Activated gamma-delta T cell treated with anti-CD3 and anti-CD28 coated beads, Interleukin-2, amount 50 U/mL, for 16 hours (primary cell): ENCODE measurements at places on chromosomes 1 and 21.

DNA sequence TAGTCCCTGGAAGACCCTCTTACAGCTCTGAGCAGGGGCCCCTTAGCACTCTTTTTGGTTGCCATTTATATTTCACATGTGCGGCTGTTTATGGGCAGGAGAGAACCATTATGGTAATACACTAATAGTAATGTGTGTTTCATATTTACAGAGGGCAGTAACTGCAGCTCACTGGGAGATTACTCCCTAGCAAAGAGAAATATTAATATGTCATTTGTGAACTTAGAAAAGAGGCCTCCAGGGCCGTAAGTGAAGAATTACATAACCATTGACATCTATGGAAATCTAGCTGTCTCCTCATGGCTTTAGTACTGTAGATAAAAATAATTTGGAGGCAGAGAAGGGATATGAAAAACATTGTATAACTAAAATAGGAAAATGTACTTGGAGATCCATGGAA, 23.4 kb upstream of the RGS16 start:
- no peak for DNase-seq

GRCh38 chr1:22949822-22950331, 22.8 kb downstream of the LACTBL1 start:
- DNase-seq = no peak

DNA sequence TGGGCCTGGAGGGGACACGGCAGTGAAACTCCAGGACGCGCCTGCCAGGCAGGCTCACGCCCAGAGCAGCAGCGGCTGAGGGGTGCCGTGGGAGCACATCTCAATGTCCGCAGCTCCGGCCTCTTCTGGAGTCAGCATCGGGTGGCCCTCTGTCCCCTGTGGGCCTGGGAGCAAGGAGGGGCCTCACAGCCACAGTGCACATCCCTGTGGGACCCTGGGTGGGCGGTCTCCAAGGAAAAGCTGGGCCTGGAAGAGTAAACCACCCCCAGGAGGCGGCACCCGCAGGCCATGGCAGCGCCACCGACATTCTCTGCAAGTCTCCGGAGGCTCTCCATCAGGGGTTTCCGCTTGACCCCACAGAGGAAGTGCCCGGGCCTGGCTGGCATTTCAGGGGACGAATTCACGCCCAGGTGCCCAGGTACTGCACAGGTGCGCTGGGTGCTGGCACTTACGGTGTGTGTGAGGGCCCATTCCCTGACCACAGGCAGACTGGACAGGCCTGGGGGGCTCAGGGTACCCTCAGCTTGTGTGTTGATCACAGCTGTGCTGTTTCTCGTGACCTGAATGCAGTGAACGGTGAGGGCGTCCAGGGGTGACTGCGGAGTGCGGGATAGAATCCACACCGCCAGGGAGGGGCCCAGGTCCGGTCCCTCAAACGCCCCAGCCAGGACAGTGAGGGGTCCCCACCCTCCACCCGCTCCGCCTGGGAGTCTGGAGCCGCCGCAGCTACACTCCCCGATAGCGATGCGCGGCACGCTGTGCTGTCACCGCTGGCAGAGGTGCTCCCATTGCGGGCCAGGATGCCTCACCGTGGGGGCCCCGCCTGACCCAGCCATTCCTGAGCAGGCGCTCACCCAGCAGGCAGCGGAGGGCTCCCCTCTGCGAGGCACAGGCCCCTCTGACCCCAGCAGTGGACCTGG, 16.6 kb upstream of the RNF223 start:
- no peak for DNase-seq

- no peak for DNase-seq
Measured at GRCh38 chr1:4002061-4002521, 102.0 kb upstream of the C1orf174 start.

- DNase-seq = no peak
Measured at GRCh38 chr1:205663286-205663936, 16.9 kb downstream of the SLC45A3 start.

DNA sequence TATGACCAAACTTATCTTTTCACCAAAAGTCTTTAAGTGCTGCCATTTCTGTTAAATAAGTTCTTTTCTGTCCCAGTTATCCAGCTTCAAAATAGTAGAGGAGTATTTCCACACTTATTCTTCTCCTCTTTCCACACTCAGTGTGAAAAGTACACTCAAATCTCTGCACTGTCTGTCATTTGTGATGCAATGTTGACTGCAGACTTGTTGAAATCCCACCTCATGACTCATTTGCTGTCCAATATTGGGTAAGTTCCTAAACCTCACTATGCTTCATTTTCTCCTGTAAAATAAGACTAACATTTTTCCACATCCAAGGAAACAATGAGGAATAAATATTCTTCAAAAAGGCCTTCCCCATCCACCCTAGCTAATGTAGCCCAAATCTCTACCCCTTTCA, 17.5 kb downstream of the LRRIQ3 start:
- DNase-seq = no peak

GRCh38 chr1:199725002-199725565, 302.4 kb upstream of the NR5A2 start:
- no peak for DNase-seq

GRCh38 chr1:55547405-55547804, 332.2 kb upstream of the USP24 start:
- no peak for DNase-seq

DNA sequence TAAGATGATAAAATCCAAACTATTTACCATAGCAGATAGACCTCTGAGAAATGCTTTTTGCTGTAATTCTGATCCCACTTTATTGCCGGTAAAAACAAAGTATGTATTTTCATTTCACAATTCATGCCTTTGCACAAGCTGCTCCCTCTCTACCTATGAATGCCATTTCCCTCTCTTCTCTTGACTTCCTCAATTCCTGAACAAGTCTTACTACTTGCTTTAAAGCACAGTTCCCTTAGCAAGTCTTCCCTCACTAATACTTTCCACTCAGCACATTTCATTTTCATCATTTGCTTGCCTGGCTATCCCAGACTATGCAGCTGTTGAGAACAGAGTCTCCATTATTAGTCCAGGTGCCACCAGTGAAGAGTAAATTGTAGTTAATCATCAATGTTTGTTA, 13.8 kb downstream of the GPATCH2 start:
- no peak for DNase-seq

GRCh38 chr1:240407407-240407806, 204.5 kb downstream of the GREM2 start:
- DNase-seq = no peak

- no peak for DNase-seq
Measured at GRCh38 chr1:224673141-224673540, 57.0 kb downstream of the CNIH3 start.

DNA sequence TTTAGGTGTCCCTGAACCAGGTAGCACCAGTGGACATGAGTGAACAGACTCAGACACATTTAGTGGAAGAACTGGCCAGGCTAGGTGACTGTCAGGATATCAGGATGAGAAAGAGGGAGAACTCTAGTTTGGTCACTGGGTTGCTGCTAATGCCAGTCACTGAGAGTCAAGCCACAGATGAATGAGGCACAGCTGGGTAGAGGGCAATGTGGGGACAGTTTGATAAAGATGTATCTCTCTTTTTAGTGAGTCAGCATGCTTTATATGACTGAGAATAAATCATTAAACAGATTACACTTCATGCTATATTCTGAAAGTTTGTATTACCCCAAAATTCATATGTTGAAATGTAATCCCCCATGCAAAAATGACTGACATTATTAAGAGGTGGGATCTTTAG, 87.1 kb downstream of the SELENOF start:
- DNase-seq = no peak

GRCh38 chr1:235045034-235045690, 83.5 kb downstream of the TOMM20 start:
- DNase-seq = no peak

GRCh38 chr1:65424573-65424889, 4.1 kb downstream of the LEPR start:
- no peak for DNase-seq

DNA sequence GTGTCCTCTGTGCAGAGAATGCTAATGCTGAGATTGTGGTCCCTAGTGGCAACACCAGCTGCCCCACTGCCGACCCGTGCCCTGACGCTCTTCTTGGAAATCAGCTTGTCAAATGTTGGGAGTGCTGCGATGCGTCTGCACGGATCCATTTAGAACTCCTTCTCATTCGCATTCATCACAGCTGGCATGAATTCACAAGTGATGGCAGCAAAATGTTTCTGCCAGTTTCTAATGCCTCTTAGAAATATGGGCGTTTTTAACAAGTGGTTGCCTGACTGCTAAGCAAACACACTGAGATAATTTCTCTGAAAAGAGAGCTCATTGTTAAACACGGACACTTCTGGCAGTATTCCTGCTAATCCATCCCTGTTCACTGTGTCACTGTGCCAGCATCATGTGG, 131.9 kb upstream of the KCNJ6 start:
- no peak for DNase-seq

DNA sequence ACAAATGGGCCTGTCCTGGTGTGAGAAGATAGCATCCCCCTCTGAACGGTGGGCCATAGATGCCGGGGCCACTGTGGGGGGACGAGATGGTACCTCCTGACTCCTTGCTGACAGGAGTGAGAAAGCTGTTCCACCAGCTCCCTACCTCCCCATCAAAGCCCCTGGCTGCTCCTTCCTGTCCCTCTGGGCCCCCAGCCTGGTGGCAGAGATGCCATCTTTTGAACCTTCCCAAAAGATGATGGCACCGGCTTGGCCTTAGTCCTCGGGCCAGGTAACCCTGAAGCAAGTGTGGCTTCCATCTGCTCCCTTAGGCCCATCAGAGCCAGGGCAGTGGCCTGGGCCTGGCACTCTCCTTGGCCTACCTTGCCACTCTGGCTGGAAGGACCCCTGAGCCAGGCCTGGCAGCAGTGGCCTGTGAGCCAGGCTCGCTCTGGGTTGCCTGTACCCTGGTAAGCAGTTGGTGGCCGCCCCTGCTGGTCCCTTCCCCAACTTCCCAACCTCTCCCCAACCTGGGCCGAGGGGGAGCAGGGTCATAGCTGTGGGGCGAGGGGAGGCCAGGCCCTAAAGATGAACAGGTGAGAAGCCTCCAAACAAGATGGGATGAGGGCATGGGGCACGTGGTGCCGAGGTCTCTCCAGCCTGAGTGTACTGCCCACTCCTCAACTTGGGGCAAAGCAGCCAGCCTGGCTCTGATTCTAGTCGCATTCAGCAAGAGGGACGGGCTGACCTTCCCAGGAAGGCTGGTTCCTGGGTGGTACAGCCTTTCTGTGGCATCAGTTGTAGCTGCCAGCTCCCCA, 34.7 kb downstream of the ZBTB17 start:
- DNase-seq = no peak

GRCh38 chr21:46050668-46051378, 47.1 kb upstream of the COL6A2 start:
- DNase-seq = no peak

DNA sequence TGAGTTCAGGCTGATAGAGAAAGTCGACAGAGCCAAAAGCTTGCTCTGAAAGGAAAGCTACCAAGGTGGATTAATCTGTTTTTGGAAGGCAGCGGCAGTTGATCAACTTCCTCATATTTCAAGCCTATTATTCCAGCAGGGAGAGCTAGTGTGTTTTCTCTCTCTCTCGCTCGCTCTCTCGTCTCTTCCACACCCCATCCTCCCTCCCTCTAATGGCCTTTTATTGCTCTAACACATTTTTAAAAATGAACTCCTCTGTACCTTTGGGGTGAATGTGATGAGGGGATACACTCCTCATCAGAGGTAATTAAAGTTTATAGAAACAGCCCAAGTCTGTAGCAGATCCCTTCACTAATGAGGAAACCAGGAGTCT, 126.4 kb downstream of the CLIC6 start:
- DNase-seq = no peak

DNA sequence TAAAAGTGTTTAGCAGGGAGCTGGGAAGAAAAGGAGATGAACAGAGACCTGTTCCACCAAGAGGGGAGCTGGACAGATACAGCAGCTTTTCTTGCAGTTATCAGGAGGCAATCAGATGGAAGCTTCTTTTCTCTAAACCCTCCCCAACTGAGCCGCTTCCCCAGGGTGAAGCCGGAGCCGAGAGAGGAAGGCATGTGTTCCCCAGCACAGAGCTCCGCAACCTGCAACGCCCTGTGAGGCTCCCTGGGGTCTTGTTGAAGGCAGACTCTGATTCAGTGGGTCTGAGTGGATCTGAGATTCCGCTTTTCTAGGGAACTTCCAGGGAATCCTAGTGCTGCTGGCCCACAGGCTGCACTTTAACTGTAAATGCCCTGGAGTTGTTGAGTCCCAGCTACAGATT, 139.1 kb upstream of the COA6 start:
- DNase-seq = no peak

GRCh38 chr1:29519788-29520110, 283.4 kb downstream of the PTPRU start:
- no peak for DNase-seq

DNA sequence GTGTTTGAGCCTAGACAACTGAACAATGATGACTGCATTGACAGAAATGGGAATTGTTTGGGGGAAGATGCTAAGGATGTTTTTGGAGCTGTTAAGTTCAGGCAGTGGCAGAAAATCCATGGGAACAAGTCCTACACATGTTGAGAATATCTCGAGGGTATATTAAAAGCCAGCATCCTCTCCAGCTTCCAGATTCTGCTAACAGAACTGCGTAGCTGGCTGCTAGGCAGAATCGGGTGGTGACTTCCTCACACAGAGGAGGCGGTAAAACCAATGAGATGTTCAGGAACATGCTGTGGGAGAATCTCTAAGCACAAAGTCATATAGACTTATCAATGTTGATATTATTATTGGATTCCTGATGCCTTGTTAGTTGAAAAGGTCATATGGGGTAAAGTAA, 14.8 kb downstream of the FAM163A start:
- no peak for DNase-seq

GRCh38 chr1:212727386-212728181, 27.9 kb upstream of the BATF3 start:
- no peak for DNase-seq

- no peak for DNase-seq
Measured at GRCh38 chr1:7562729-7563605, 208.1 kb upstream of the VAMP3 start.
